ENCODE measurements at places on chromosomes 4 and X. TPM values are rescaled to one million over a fixed set of nuclear protein-coding genes. Genes with fewer than 3 reads are reported as not detected.

Gene UGDH
- total RNA-seq = 73.9 TPM

Gene CRLF2
- total RNA-seq = not detected

Gene GBA3
- total RNA-seq = not detected

Gene GSX2
- not detected for total RNA-seq

Gene RS1
- total RNA-seq = not detected

Gene ZNF275
- total RNA-seq = 8.1 TPM

Gene ARHGAP6
- 15.3 TPM for total RNA-seq

All from epithelial cell of alveolus of lung (primary cell).